ENCODE measurements at places on chromosomes 5 and 9.

DNA sequence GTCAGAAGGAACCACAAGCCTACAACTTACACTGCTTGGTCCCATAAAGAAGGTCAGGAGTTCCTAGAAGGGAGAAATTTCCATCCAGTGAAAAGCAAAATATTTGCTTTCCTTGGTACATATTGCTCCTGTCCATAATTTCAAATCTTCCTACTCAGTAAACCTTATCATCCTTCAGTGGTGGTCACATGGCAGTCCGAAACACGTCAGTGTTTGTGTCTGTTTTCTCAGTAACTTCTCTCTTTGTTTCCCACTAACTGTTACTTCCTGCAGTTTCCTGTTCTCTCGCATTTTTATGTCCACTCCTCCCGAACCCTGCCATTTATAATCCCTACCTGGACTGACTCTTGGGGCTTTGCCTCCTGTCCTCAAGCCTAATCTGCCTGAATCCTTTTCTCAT is 129.1 kb downstream of the FANCC start:
- DNase-seq: no peak

GRCh38 chr9:134388289-134388808 is 62.1 kb downstream of the RXRA start:
- no peak for DNase-seq

DNA sequence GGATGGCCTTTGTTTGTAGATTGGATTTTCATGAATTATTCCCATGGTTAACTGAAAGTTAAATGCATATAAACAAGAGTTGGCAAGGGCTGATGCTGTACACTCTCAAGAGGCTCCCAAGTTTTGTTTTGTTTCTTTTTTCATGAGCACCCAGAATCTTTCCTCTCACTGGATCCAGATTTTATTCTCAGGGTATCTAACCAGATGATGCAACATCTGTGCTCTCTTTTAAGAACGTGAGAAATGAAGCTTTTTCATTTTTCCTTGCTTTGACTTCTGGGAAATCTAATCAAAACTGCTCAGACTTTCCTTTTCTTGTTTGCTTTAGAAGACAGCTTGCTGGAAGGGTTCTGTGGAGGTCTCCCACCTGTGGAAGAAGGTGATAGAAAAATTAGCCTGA is 142.7 kb upstream of the SLC12A2 start:
- DNase-seq: no peak

- DNase-seq: no peak
These were observed 109.0 kb upstream of the ATP10B start for GRCh38 chr5:160961038-160961437.

GRCh38 chr5:179963375-179963774 is 55.7 kb upstream of the TBC1D9B start:
- peak; percentile 35 for DNase-seq

DNA sequence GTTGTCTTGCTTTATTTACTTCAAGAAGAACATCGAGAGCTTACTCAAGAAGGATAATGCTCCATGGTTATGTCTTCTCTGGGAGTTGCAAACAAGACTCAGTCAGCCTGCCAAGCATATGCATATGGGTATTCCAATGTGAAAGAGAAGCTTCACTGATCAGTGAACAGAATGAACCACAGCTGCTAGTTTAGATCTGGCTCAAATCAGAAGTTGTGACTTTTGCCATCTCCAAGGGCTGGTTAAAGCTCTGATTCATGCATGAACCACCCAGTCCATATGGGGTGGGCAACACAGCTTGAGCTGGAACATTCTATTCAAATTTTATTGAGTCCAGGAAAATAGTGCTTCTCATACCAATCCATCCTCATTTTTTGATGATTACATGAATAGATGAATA is 50.0 kb downstream of the ATPSCKMT start:
- no peak for DNase-seq

GRCh38 chr5:50595199-50595598 is 71.2 kb upstream of the PARP8 start:
- DNase-seq: no peak

DNA sequence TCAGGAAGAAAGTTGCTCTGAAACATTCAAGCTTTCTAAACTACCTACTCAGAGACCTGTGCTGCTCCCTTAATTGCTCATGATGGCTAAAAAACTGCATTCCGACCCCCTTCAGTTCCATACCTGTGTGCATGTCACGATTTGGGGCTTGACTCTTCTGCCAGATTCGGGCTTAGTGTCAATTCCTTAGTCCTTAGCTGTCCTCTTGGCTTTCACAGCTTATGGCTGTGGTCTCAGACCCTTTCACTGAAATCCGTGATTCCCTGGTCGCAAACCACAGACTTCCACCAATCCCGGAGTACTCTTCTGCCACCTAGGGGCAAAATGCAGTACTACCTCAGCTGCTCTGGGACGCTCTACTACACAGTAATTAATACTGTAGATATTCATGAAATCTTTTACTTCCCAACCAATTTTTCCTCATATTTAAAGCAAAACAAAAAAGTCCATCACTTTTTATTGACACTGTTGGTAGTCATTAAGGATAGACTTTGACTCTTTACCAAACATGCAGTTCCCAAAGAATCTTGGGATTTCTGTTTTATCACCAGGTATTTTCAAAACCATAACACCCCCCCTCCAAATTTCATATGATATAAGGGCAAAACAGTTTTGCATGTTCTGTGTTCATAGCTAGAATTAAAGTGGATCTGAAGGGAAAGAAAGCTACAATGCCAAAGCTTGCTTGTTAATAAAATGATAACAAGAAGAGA is 617.4 kb downstream of the SLCO4C1 start:
- DNase-seq: peak; percentile 64

- DNase-seq: no peak
These were observed 200.0 kb downstream of the NR2F1-AS1 start for GRCh38 chr5:93381057-93381456.

DNA sequence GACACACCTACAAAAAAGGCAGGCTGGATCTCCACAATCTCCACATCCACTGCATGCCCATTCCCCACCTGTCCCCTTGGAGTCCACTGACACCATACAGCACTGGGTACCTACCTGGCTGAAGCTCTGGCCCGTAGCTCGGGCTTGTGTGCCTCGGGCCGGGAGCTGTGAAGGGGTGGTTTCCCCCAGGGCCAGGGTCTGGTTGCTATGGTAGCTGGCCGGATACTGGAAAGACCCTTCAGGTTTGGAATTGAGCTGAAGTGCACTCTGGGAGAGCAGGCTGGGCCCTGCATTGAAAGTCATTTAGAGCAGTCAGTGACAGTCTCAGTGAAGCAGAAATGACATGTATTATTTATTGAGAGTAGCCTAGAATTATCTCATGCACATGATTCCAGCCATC is 507.3 kb downstream of the CTNND2 start:
- DNase-seq: no peak

GRCh38 chr5:112975721-112976431 is 722 bp upstream of the DCP2 start:
- DNase-seq: no peak

DNA sequence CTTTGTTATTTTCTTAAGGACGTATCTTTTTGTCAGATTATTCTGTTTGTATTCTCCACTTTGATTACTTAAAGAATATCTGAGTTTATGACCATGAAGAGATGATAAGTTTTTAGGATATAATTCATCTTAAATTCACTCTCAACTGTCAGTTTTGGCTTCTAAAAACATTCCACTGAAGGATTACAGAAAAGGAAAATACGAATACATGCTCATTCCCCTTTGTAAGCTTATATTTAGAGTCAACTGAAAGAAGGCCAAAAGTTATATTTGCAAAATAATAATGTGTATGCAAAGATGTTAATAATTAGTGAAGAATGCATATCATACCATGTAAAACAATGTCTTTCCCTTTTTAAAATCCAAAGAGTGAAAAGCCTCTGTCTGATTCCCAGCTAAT is 52.5 kb downstream of the ZNF474 start:
- DNase-seq: no peak

GRCh38 chr9:2263665-2264064 is 248.5 kb downstream of the SMARCA2 start:
- DNase-seq: no peak

GRCh38 chr5:162466011-162466410 is 398.4 kb downstream of the GABRG2 start:
- no peak for DNase-seq

DNA sequence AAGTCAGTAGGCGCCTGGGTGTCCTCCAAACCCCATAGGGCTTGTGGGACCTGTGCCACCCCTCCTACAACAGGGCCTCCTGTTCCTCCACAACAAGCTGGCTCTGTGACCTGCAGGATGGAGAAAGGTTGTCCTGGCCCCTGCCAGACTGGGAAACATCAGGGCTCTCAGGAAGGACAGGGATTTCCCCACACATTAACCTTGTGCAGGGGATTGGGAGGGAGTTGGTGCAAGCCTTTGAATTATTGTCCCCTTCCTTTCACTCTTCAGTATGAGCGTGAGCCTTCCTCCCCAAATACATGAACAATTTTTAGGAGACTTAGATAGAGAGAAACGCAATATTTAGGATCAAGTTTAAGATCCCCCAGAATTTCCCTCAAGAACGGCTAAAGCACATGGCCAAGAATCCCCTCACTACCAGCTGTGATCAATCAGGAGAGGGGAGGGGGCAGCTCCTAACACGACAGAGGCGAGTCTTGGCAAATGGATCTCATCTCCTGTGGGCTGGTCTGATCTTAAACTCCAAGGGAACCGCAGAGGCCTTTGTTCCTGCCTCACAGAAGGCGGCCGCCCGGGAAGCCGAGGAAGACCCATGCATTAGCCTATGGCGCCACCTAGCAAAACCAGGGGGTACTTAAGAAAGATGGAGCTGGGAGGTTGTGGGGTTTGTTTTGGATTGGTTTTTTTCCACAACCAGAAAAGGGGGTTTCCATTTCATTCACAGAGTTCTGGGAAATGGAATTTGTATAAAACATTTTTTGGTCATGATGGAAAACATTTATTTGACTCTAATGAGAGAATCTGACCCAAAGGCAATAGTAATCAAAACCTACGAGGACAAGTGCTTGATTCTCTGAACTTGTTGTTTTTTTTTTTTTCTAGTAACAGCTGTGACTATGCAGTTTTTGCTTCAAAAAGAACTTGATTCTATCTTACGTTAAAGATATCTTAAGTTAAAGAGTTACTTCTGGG is 36.1 kb upstream of the OSMR start:
- peak; percentile 85 for DNase-seq

DNA sequence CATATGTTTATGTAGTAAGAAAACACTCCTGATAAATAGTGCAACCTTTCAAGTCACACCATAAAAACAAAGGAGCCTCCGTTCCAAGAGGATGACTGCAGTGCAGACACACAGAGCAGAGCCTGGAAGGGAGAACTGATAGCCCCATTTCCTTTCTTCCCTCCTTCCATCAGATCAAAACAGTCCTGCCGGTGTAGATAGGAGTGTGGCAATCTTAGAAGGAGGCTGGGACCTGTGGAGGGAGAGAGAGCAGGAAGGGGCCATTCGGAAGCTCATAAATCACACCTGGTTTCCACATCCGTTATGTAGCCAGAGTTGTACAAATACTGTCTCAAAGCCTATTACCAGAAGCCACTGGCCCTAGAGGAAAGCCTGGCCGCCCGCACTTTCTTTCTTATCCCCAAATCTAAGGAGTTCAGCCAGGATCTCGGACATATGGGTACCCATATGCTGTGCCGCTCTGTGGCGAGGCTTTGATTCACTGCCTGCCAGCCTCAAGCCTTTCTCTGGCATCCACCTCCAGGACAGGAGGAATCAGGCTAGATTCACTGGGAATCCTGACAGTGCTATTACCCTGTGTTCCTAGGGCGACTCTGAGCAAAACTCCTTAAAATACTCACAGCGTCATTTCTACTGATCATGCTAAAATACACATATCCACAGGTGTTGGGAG is 26.9 kb downstream of the DAP start:
- no peak for DNase-seq

- no peak for DNase-seq
These were observed 1.0 kb downstream of the NIPSNAP3A start for GRCh38 chr9:104748359-104749031.

GRCh38 chr9:128540634-128541360 is 11.6 kb upstream of the SPTAN1 start:
- DNase-seq: no peak

DNA sequence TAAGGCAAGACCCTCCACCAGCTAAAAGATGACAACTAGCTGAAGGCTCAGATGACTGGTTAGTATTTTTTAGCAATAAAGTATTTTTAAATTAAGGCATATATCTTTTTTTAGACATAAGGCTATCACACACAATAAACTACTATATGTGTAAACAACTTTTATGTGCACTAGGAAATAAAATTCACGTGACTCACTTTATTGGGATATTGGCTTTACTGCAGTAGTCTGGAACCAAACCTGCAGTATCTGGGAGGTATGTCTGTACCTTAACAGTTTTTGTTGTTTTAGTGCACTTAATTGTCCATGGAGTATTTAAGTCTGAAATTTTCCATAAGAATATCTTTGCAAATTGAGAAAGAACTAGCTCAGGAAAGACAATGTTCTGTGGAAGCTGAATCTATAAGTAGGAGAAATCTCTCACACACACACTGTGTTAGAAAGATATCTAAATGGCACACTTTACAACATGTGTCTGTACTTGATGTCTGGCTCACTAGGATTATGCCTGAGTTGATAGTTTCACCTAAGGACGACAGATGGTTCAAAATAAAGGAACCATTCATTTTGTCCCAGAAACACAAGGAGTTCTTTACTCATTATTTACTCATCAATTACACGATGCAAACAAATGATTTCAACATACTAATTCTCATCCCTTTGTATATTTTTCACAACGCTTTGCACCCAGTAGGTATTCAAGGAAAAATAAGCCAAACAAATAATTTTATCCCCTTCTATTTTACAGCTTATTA is 4.6 kb downstream of the RAPGEF6 start:
- no peak for DNase-seq

- no peak for DNase-seq
These were observed 66.6 kb upstream of the GARNL3 start for GRCh38 chr9:127197861-127198430.

DNA sequence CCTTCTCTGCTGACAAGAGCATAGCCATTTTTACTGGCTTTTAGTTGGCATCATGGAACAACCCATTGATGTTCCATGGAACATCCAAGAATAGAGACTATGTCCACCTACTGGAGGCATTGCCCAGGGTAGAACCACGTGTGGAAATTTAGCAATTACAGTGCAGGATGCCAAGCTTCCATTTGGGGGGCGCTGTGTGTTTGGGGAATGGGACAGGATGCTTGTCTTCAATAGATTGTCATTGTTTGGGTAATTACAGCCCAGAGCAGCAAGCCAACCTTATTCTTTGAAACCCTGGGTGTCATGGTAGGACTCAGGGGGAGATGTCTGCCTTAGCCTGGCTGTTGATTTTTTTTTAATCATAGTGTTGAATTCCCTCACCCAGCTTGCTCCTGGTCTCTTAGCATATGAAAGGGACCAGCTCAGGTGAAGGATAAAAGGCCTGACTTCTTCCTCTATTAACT is 171.1 kb downstream of the DOCK2 start:
- DNase-seq: peak; percentile 2

- peak; percentile 52 for DNase-seq
These were observed 18.7 kb downstream of the ROPN1L start for GRCh38 chr5:10460252-10460906.

DNA sequence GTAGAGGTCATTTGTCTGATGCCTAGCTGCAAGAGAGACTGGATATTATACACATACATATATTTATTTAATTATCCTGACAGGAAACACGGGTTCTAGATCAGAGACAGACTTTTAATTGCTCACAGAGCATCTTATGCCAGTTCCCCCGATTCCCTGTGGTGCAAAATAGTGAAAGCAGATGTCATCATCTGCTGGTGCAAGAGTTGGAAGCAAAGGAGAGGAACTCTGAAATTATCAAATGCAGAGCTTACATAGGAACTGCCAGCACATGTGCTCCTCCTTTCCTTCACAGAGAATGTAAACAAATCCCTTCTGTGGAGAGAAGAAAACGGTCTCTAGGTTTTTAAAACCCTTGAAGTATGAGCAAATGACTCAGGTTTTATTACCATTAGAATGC is 69.3 kb downstream of the DTWD2 start:
- DNase-seq: no peak

Measured in midbrain (tissue), 1 donor.